ENCODE measurements at places on chromosomes 2 and 18.

DNA sequence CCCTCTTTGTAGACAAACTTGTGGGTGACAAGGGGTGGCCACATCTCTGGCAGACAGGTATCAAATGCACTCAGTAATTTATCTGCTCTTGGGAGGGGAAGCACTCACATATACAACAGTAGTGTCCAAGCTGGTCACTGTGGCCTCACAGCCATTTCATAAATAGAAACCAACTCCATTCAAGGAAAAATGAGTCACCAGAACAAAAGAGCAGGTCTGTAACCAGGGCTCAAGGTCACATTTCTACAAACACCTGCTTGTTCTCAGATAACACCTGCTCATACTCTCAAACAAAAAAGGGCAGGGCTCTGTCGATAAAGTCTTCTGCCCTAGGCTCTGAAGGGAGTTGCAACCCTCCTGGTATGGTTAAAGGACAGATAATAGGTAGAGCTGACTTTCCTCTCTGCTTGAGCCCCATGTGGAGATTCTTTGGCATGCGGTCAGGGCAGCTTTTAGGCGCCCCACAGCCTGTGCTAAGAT lies 459.0 kb downstream of the BCL11A start:
- no peak for DNase-seq

GRCh38 chr18:79423211-79424007 lies 27.7 kb downstream of the NFATC1 start:
- no peak for DNase-seq

DNA sequence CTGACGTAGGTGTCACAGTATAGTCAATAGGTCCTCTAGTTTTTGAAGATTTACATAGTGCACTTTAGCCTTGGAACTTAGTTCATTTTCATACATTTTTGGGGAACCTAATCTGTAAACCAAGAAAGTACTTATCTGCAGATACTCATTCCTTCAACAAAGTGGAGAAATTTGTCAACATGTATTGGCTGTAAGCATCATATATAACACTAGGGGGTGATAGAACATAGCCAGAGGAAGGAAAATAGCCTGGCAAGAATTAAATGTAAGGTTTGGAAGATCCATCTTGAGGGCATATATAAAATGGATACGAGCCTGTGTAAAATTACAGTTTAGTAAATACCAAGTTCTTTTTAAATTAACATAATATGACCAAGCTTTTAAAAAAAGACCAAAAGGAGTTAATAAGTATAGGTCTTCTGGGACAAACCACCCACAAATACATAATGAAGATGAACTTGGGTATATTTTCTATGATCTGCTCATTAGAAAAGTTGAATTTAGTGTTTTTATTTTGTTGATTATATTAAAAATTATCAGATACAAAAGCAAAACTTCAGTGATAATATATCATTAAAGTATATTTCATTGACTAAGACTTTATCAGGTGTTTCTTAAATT lies 18.2 kb downstream of the RPL37A start:
- no peak for DNase-seq

- no peak for DNase-seq
Observed at GRCh38 chr2:207035875-207036274, 96.6 kb downstream of the CPO start.

DNA sequence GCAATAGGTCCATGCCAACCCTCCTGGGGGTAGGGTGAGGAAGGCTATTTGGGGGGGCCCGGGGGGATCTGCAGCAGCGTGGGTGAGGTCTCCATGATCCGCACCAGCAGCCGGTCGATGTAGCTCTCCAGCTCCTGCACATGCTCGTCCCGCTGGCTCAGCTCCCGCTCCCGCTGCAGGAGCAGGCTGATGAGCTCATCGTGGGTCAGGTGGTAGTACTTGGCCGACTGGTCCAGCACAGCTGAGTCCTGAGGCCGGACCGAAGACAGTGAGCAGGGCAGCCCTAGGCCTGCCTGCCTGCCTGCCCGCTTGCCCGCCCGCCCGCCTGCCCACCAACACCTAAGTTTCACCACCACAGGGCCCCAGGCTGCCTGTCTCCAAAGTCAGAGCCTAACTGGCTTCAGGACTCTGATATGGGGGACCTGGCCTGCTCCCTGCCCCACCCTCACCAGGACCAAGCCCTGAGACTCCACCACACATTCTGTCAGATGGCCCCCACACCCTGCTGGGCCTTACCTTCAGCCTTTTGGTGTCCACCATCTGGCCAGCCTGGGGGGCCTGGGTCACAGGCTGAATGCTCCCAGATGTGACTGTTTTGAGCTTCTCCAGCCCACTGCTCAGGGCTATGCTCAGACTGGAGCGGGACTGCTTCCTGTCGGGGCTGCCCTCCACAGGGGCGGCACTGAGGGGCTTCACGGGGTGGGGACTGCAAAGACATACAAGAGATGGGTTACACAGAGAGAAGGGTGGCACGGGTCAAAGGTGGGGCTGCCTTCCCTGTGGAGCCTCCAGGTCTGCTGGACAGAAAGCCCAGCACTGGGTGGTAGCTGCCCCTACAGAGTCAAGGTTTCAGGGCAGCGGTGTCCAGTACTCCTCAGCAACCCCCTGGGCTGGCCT lies 4.2 kb upstream of the SFXN5 start:
- no peak for DNase-seq

- DNase-seq: no peak
Observed at GRCh38 chr18:24602201-24602600, 141.8 kb downstream of the HRH4 start.

GRCh38 chr2:763766-764525 lies 86.7 kb upstream of the TMEM18 start:
- no peak for DNase-seq

- DNase-seq: no peak
Observed at GRCh38 chr2:164813535-164813934, 28.1 kb downstream of the COBLL1 start.
